ENCODE measurements at places on chromosomes 6 and 20.
A peak's percentile ranks its signal among the peaks of the same experiment; 100 is the strongest.

- DNase-seq: no peak
These were observed 19.1 kb downstream of the TAB2 start for GRCh38 chr6:149336609-149336928.

DNA sequence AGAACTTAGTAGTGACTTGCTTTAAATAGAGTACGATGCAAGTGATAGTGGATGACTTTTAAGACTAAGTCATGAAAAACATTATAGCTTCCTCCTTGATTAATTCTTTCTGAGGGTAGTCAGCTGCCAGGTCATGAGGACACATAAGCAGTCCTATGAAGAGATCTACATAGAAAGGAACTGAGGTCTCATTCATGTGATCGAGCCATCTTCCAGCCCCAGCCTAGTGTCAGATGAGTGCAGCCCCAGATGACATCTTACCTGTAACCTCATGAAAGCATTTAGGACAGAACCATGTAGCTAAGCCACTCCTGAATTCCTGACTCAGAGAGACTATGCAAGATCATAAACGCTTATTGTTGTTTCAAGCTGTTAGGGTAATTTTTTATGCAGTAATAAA is 67.7 kb downstream of the AK9 start:
- DNase-seq: no peak

DNA sequence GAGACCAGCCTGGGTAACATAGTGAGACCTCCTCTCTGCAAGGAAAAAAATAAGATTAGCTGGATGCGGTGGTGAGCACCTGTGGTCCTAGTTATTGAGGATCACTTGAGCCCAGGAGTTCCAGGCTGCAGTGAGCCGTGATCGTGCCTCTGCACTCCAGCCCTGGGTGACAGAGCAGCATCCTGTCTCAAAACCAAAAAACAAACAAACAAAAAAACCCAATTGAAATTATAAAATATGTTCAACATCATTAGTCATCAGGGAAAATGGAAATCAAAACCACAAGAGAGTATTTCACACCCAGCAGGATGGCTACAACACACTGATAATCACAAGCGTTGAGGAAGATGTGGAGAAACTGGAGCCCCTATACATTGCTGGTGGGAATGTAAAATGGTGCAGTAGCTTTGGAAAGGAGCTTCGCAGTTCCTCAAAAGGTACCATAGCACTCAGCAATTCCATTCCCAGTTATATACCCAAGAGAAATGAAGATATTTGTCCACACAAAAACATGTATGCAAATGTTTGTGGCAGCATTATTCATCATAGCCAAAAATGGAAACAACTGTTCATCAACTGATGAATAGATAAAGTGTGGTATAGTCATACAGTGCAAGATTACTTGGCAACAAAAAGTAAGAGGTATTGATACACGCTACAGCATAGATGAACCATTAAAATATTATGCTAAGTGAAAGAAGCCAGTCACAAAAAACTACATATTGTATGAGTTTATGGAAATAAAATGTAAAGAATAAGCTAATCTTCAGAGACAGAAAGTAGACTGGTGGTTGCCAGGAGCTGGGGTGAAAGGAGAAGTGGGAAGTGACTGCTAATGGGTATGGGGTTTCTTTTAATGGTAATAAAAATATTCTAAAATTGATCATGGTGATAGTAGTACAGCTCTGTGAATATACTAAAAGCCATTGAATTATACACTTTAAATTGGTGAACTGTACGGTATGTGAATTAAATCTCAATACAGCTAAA is 38.7 kb upstream of the RIPOR2 start:
- DNase-seq: no peak

DNA sequence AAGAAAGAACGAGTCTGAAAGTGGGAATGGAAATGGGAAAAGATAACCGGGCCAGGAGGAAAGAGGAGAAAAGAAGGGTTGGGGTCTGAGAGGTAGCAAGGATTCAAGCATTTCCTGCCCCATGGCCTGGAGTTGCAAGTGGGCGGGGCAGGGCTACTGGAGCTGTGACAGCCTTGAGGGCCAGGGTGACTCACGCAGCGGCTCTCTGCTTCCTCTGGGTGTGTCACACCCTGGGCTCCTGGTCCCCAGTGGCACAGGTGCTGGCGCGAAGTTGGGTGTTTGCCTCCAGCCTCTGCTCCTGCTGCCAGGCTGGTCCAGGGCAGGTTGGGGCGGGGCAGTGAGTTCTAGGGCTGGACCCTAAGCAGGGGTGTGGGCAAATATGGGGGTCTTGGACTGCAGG is 3.3 kb upstream of the ULBP3 start:
- peak; percentile 39 for DNase-seq

DNA sequence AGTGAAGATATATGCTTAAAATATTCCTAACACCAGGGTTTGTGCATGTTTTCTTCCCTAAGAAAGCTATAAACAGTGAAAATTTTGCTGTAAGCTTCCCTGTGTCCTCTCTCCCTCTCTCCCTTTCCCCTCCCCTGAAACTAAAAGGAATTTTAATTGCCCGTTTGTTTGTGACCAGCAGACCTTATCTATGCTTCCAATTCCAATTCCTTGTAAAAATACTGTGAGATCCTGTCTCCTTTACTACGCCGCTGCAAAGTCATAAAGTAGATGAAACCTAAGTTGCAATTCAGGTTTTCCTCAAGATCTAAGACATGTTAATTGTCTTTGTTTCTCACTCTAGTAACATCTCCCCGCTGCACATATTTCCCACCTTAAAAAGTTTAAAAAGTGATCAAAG is 82.3 kb downstream of the DNAH8 start:
- DNase-seq: no peak
